SK-MEL-5 (cell line): ENCODE measurements at places on chromosomes 3 and 15. TPM values are rescaled to one million over a fixed set of nuclear protein-coding genes. Genes with fewer than 3 reads are reported as not detected.

- no peak for DNase-seq
Measured at GRCh38 chr15:35596285-35596684, 50.3 kb upstream of the DPH6 start.

DNA sequence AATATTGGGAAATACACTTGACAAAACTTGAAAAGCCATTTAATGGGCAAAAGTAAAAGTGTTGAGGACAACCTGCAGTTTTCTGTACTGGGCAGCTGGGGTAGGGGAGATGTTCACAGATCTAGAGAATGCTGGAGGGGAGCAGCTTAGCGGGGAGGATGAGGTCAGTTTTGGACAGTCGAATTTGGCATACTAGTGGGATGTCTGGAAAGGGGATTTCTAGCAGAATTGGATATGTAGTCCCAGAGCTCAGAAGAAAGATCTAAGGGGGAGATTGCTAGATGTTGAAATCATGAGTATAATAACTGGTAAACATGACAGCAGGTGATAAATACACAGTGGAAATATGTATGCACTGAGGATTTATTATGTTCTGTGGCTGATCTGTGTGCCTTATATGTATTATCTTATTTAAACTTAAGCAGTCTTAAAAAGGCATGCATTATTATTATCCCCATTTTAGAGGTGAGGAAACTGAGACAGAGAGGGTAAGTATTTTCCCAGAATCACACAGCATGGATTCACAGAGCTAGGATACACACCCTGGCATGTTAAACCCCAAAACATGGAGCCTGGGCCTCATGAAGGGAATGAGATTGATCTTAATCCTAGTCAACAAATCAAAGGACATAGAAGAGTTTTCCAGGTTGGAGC is 42.7 kb downstream of the TLNRD1 start:
- DNase-seq, result no peak

The SCAMP5 gene
- 3.4 and 5.4 TPM in 2 replicates for total RNA-seq

DNA sequence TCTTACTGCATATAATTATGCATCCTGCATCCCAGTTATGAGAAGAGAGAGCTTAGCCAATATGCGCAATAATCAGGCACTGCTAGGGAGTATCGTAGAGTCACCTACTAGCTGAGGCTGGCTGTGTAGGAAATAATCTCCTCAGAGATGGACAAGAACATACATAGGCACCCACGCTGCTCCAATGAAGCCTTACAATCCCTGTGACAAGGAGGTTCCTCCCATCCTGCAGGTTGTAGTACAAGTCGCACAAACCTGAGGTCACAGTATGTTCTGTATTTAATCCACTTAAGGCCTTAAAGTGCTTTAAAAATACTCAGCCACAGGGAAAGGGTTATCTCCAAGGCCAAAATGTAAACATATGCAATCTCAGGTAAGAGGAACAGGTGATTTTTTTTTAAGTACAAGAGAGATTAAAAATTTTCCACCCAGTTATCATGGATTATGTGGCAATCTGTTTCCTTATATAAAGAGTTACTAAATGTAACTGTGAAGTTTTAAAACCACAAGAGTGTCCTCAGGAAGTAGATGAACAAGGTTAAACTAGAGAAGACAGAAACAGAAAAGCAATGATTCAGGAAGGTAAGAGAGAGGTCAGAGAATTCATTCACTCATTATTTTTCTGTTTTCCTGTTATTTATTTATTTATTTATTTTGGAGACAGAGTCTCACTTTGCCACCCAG is 7.5 kb upstream of the COLQ start:
- no peak for DNase-seq

The SAXO2 gene
- 0.43 TPM in 1 of 2 replicates, not detected in the other for total RNA-seq

DNA sequence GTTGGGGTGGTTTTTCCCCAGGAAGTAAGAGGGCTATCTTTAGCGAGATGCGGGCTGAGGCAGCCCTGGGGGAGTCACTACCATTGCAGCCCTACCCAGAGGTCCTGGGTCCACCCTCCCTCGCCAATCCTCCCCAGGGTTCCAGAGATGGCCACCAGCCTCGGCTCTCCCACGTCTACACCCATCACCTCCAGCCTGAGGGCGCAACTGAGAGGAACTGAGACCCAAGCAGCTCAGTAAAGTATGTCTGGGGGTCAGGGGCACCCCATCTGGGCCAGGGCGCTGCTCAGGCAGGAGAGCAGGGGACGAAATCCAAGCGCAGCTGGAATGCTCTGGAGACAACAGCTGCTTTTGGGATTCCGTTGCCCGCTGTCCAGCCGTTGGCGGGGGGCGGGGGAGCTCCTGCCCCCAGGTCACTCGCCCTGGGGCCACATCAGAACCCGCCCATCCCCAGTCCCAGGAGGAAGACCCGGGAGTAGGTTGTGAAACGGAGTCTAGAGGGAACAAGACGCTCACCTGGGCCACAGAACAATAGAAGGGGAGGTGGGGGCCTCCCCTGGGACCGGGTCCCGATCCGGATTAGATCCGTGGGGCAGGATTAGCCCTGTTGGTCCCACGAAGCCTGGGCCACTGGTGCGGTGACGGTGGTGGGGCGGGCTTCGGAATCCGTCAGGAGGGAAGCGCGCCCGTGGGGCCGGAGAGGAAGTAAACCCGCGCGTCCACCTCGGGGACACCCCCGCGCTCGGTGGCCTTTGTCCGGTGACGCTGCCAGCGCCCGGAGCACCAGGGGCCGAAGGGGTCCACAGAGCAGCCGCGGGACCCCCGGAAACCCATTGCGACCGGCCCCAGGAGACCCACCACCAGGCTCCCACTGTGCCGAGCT is 1.4 kb upstream of the NDUFAF3 start:
- DNase-seq, result no peak

The C15orf62 gene
- total RNA-seq, result not detected in 2 replicates

- DNase-seq, result no peak
Measured at GRCh38 chr3:157285966-157286365, 126.0 kb upstream of the CCNL1 start.
